ENCODE measurements at places on chromosomes 16 and 17.

GRCh38 chr16:81004646-81005353 lies 1.9 kb downstream of the CMC2 start:
- H3K27me3 ChIP-seq, result no peaks in the 10 kb centered on the region
- peak overlapping the region; percentile 100 for H3K27ac ChIP-seq
- H3K4me3 ChIP-seq, result no peak overlapping the region
- no peak for DNase-seq

- no peak overlapping the region for H3K4me3 ChIP-seq
- no peaks in the 10 kb centered on the region for H3K36me3 ChIP-seq
- H3K27ac ChIP-seq, result no peak overlapping the region
- no peak for DNase-seq
- H3K4me1 ChIP-seq, result no peaks in the 10 kb centered on the region
Measured at GRCh38 chr16:21103941-21104860, 46.4 kb downstream of the DNAH3 start.

- no peaks in the 10 kb centered on the region for H3K27me3 ChIP-seq
- no peak for DNase-seq
Measured at GRCh38 chr16:73778887-73779286, 517.7 kb upstream of the PSMD7 start.

GRCh38 chr17:80035937-80036714 lies at the start of gene CCDC40:
Gene CCDC40, plus strand, starts transcription at chr17:80036642. Its CDS starts 21 bp downstream, at chr17:80036663.
- DNase-seq, result peak; percentile 87
- H3K27me3 ChIP-seq, result no peaks in the 10 kb centered on the region
- peak within 1 kb of the TSS; percentile 92 for H3K27ac ChIP-seq
- no peaks in the 10 kb centered on the region for H3K36me3 ChIP-seq

- H3K4me3 ChIP-seq, result no peak overlapping the region
- peaks cover 2% of the 10 kb centered on the region for H3K4me1 ChIP-seq
Measured at GRCh38 chr16:8623634-8624033, 2.1 kb downstream of the METTL22 start.
